ENCODE measurements at places on chromosomes 3 and 15.

- no peak for DNase-seq
Measured at GRCh38 chr15:85672332-85673084, 122.2 kb downstream of the KLHL25 start.

DNA sequence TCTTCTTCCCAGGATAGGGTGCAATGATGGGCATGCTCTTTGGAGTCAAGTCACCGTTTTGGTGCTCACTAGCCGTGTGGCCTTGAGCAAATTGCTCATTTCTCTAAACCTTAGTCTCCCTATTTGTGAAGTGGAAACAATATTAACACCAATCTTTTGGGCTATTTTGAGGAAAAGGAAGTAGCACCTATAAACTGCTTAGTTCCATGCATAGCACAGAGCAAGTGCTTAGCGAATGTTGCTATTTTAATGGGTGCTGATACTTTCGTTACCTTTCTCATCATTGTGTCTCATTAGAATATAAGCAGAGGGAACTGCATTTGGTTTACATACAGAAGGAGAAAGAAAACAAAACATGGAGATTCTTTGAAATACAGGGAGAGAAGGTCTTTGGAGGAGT is 66.1 kb downstream of the BOC start:
- no peak for DNase-seq

DNA sequence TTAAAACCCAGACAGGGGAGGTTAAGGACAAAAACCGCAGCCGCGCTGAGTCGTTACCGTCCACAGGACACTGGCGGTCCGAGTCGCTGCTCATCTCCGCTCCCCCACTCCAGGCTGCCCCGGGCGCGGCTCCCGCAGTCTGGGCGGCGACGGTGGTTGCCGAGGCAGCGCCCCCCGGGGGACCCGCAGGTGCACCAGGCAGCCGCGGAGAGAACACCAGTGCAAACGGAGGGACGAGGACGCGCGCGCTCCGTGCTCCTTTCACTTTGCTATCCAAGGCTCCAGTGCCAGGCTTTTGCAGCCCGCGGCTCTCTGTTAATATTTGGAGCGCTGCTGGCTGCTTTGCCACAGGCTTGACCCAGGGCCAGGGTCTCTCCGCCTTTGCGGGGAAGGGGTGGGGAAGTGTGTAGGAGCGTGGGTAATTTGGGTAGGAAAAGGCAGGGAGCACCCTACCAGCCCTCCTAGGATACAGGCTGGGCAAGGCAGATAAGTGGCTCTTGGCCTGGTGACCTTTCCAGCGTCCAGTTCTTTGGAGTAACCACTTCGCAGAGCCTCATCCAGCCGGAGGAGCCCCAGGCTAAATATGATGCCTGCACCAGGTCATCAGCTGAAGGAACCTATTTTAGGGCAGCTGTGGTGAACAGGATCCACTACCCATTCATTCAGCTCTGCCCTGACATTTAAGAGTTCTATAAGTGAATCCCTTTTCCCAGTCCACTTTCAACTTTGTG is at the start of gene GADL1:
TSS of gene GADL1 (minus strand) at position 141 of the 731 bp plus-strand sequence. CDS start at position 94, 47 bp downstream.
- peak; percentile 32 for DNase-seq

DNA sequence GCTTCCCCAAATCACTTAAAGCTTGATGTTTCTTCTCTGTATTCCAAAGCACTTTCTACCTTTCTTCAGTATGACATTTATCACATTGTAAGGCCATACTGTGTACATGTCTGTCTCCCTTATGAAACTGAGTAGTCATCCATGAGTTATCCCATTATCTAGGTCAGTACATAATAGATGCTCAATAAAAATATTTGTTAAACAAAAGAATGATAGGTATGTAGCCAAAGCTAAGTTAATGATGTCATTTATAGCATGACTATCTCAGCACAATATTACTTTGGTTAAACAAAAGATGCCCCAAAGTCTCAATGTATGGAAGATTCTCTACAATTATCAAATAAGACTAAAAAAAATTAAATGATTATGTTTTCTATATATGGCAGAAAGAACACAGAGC is 3.1 kb upstream of the TMCO5A start:
- no peak for DNase-seq

DNA sequence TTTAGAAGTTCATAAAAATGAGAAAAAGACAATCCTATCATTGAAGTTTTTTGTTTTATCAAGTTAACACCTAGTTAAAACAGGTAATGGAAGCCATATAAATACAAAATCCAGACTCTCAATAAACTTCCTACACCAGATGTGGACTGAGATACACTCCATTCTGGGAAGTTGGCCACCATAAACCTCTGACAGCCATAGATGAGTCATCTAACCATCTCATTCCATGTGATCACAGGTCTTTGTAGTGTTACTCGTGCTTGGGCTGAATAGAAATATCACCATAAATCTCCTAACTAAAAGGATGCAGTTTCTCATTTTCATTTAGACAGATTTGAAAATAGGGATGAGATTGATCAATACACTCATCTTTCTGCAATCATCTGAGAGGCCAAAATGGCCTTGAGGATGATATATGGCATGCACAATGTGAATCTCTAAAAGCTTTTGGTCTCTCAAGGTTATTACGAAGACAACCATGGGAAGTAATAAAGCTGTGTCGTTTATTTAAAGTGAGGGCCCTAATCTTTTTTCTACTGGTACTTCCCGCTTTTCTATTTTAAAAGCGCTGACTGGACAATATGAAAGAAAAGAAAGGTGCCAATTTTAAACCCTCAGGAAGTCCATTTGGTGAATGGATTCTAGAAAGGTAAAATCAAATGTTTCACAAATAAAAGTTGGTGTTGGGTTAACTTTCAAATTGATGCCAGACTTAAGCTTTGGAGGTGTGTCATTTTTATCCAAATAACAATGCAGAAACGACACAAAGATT is 155.5 kb downstream of the POLR2M start:
- no peak for DNase-seq

- DNase-seq, result no peak
Measured at GRCh38 chr3:5828251-5828650, 640.7 kb downstream of the EDEM1 start.

GRCh38 chr3:172315401-172316091 is 132.7 kb downstream of the GHSR start:
- DNase-seq, result peak; percentile 14

GRCh38 chr15:70236341-70237086 is 138.8 kb upstream of the TLE3 start:
- DNase-seq, result no peak

- DNase-seq, result peak; percentile 42
Measured at GRCh38 chr3:122030381-122031122, 8.5 kb upstream of the ILDR1 start.

- peak; percentile 60 for DNase-seq
Measured at GRCh38 chr3:196988241-196989029, 19.8 kb upstream of the PIGZ start.

DNA sequence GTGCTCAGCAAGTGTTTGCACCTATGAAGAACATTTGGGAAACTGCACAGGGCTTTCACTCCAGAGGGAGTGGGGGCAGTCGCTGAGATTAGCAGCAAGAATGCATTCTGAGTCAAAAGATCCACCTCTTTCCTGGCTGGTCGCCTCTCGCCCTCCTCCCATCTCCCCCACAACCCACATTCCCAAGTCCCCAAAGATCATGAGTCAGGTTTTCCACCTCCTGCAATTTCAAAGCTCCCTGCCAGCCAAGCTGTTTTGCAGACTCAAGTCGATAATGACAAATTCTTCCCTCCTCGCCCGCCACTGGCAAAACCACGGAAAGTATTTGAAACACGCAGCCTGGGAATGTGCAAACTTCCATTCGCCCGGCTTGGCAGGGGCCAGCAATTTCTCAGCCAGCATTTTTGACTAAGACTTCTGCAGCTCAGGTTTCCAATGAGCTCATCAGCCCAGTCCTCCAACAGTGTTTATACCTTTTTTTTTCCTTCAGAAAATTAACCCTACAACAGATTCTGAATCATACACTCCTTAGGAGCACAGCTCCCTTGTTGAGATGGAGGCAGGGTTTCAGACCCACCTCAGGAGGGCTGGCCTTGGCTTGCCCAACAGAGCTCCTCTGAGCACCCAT is 181.4 kb downstream of the SMAD6 start:
- DNase-seq, result no peak

- no peak for DNase-seq
Measured at GRCh38 chr3:117541721-117542120, 832.1 kb downstream of the TUSC7 start.

DNA sequence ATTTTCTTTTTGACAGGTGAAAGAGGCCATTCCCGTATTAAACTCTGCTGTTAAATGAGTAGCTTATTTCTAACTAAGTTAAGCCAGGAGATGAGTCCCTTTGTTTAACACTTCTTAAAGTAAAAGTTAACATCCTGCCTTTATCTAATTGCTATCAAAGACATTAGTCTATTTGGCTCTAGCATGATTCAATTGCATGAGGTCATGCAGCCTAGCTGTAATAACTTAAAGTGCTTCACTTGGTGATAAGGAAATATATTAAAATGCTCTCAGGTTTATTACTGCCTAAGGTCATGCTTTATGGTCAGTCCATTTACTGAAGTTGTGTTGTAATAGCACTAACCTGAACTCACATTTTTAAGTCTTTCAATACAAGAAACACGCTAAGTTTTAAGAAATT is 82.3 kb upstream of the MLF1 start:
- DNase-seq, result no peak

GRCh38 chr3:88137836-88138235 is 11.9 kb upstream of the C3orf38 start:
- no peak for DNase-seq

GRCh38 chr15:25688166-25688565 is 175.0 kb downstream of the ATP10A start:
- no peak for DNase-seq

GRCh38 chr15:56148064-56148463 is 95.6 kb downstream of the RFX7 start:
- DNase-seq, result no peak

- no peak for DNase-seq
Measured at GRCh38 chr3:61315871-61316270, 64.6 kb upstream of the FHIT start.

DNA sequence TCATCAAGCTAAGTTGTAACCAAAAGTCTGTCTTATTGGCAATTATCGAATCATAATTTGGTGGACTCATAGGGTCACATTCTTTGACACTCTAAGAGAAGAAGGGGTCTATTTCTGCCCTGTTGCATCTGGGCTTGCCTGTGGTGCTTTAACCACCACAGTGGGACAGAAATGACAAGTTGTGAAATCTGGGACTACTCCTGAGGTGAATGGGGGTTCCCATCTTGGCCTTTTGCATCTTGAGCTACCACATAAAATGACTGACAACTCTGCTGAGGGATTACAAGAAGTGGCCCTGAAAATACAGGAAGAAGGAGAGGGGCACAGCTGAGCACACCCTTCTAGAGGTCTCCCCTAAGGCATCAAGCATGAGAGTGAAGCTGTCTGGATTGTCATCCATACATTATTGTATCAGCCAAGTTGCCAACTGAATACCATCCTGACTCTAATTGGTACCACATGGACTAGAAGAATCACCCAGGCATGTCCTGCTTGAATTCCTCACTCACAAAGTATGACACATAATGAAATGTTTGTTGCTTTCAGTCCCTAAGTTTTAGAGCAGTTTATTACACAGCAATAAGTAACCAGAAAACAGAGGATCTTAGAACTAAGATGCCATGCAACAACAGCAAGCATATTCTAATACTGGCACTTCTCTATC is 306.5 kb downstream of the ROBO1 start:
- no peak for DNase-seq

DNA sequence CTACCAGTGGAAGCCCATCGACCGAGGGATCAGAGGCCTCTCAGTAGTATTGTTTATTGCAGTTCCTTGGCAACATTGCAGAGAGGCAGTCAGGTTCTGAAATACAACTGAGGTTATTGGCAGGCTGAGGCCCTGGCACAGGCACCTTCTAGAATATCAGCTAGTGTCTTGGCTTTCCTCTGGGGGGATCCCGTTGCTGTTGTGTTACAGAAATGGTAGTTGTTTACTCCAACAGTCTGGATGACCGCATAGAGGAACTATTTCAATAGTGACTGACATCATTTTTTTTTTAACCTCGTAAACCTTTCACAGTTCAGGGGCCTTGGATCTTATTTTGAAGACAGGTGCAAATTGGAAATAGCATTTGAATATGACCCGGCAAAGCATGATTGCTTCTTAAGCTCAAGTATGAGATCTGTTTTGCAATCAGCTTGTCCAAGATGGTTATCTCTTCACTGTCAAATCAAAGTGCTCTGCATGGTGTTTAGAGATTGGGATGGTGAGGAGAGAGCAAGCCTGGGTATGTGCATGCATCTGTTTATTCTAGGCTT is 63.9 kb downstream of the PGPEP1L start:
- DNase-seq, result no peak

All from hematopoietic multipotent progenitor cell treated with erythropoietin and hydrocortisone succinate and interleukin-3 and kit ligand, for 6 days (in vitro differentiated cells).